Mucosa of gallbladder (tissue), 1 donor: ENCODE measurements at places on chromosomes 4 and X.

- no peak for DNase-seq
Measured at GRCh38 chr4:73257651-73258435, 755 bp downstream of the ANKRD17 start.

- no peak for DNase-seq
Measured at GRCh38 chrX:155215443-155216178, 649 bp upstream of the VBP1 start.

- DNase-seq: no peak
Measured at GRCh38 chr4:173501592-173502150, 28.4 kb downstream of the HAND2 start.

GRCh38 chr4:52912608-52913007, 50.5 kb downstream of the RASL11B start:
- DNase-seq: no peak
